ENCODE measurements at places on chromosomes 1 and 21.

- no peak for DNase-seq
Observed at GRCh38 chr1:12487520-12487919, 130.5 kb downstream of the DHRS3 start.

DNA sequence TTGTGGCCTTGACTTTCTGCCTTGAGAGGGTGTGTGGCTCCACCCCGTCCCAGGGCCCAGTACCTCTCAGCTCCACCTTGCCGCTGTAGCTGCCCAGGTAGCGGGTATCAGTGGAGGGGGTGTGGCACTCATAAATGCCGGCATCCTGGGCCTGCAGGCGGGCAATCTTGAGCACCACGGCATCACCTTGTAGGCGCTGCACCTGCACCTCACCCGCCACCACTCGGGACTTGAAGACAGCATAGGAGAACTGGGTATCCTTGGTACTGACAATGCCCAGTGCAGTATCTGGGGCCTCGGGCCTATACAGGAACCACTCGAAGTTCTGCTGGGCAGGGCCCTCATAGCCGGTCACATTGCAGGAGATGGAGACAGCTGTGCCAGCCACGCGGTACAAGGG lies 3.6 kb downstream of the IGSF8 start:
- DNase-seq = no peak

DNA sequence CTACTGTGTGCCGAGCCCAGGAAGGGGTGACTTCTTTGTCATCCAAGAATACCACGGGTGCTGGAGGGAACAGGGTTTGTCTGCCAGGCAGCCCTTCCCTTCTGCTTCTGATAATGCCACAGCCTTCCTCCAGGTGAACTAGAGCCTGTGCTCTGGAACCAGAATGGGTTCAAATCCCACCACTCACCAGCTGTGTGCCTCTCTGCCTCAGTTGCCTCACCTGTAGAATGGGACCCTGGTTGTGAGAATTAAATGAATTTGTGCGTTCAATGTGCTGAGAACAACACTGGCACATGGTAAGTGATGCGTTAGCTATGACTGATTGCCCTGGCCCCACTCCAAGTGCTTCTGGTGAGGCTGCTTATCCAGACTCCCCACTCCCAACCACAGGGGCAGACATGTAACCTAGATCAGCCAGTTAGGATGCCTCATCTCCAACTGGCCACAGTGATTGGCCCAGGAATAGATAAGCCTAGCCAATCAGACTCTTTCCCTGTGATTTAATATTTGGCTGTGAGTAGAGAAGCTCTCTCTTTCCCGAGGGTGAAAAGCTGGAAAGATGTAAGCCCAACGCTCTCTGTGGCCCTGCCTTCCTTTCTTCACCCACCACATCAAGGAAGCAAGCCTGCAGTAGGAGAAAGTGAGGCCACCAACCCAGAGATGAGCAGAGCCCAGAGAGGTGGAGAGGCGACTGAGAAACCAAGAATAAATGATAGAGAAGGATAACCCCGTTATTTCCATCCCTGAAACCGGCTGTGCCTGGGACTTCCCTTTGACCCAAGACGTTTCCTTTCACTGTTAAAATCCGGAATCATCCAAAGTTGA lies 20.8 kb upstream of the LAPTM5 start:
- no peak for DNase-seq

DNA sequence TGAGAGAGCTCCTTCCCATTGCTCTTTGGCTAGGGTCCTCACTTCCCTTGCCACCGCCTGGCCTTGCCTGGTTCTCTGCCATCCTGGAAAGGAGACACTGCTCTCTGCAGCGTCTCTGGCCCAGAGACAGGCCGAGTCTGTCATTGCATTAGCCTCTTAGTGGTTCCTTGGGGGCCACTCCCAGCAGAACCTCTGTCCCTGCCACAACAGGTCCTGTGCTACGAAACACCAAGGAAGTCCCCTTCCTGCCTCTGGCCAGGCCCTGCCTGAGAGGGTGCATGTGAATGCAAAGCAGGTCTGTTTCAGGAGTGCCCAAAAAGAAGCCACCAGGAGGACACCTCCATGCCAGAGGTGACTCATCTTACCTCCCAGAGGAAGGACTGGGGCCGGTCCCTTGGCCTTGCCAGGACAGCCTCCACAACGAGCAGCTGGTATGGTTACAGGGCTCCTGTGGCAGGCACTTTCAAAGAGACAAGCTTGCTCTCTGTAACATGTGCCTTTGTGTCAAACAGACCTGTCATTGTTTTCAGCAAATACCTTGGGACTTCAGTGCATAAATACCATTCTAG lies 59.6 kb downstream of the VPS26C start:
- DNase-seq = no peak

GRCh38 chr21:26967062-26967913 lies at the start of gene ADAMTS5:
Gene ADAMTS5 (minus strand): TSS chr21:26967088. CDS start chr21:26966391, 697 bp downstream.
- DNase-seq = no peak

GRCh38 chr1:208108213-208108608 lies 136.0 kb downstream of the PLXNA2 start:
- no peak for DNase-seq

DNA sequence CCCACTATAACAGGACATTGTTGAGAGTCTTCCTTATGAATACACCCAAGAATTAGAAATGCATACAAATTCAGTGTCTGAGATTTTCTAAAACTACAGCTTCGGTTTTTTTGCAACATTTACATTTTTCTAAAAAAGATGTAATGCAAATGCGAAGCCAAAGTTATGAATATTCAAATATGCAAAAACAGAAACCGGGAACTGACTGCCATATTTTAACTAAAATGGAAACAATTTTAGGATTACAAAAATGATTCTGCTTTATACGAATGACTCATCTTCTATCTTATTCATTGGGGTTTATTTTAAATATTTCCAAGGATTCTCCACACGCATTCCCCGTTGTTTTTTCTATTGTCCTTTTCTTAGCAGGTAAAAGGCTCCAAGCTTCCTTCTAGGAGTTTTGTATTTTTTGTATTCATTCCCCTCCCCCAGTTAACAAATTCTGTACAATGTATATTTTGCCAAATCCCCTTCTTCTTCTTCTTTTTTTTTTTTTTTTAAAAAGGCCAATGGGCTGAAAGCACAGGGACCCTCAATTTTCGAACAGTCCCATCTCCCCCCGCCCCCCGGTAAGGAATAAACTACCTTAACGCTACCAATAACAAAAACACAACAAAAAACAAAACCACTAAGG lies 1.0 kb downstream of the ARPC5 start:
- no peak for DNase-seq

DNA sequence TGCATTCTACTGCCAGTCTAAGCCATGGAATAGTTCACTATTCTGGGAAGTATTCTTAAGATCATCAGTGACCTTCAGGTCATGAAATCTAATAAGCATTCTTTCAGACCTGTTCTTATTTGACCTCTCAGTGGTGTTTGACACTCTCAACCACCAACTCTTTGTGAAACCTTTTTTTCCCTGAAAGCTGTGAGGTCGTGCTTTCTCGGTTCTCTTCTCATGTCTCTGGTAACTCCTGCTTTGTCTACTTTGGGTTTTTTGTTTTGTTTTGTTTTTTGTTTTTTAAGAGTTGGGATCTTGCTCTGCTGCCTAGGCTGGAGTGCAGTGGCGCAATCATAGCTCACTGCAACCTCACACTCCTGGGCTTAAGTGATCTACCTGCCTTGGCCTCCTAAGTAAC lies 56.3 kb downstream of the POU2F1 start:
- DNase-seq = no peak

DNA sequence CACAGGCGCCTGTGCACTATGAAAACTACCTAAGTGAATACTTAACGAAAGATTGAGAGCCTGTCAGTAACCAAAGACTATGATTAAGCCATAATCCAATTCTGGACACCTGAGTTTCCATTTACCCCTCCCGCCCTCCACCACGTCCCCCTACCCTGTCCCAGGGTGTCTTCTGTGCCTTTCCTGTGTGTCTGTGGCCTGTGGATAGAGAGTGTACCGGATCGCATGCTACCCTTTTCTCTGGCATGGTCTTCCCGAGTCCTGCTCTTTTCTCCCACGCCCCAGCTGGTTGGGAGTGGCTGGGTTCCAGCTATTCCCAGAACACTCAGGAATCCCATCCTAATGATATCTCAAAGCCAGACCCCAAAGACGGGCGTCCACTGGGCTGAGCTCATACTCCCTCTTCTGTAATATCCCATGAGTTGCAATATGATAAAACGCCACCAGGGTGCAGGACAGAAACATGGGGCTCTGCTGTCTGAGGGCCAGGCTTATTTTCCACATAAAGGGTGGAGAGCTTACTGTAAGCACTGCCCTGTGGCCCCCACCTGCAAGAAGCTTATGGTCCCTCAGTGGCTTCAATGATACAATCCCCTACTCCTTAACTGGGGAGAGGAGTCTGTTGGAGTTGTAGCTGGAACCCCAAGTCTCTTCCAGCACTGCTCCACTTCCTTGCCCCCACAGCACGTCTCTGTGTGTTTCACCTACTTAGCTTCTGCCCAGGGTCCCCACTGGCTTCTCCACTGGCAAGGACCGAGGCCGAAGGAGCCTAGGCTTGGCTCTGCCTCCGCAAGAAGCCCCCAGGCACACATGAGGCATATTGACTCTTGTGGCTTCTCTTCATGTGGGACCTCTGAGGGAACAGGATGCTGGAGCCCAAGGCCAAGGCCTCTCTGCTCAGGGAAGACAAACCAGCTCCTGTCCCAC lies 17.6 kb upstream of the ALX3 start:
- DNase-seq = no peak

DNA sequence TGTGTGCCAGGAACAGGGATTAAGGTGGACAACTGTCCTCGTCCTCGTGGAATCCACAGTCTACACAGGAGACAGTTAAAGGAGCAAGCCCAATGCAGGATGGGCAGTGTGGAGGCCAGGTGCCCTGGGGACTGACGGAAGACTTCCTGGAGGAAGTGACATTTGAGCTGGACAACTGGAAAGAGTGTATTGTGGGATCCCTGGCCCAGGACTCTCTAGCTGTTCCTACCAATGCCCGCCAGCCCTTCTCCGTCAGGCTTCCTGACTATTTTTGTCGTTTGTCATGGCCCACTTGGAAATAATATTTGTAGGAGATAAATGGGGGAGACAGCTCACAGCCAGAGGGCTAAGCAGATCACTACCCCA lies 235.3 kb downstream of the TOMM20 start:
- no peak for DNase-seq

DNA sequence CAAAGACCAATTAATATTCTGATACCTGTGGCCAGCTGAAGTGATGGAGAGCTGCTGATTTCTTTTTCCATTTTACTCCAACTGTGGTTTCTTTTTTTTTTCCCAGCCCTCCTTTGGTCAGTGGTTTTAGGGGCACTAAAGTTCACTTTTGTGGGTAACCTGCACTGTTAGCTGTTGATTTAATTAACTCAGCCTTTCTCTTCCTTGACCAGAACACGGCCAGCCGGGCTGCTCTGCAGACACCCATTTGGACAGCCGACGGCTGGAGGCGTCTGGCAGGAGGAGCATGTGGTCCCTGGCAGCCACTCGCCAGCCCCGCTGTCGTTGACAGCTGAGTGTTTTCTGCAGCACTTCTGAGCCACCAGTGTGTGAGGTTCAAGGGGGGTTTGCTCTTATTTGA lies 136.2 kb upstream of the RUNX3 start:
- DNase-seq = no peak

GRCh38 chr1:181608948-181609347 lies 125.6 kb downstream of the CACNA1E start:
- no peak for DNase-seq

DNA sequence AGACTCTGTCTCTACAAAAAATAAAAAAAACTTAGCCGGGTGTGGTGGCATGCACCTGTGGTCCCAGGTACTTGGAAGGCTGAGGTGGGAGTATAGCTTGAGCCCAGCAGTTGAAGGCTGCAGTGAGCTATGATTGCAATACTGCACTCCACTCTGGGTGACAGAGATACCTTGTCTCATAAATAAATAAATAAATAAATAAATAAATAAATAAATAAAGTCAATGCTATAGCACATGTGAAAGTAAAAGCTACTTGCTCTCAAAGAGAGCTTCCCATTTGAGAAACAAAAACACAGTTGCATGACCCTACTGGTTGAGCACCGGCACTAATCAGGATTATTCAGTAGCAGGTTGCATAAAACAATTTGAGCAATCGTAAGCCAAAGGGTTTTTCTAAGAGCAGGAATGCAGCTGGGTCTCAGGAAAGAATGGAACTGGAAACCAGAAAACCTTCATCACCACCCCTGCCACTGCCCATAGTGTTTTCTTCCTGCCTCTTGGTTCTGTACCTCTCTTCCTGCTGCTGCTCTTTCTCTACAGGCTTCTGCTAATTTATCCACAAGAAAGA lies 29.3 kb upstream of the DNAH14 start:
- no peak for DNase-seq

- no peak for DNase-seq
Observed at GRCh38 chr1:111980686-111981085, 8.8 kb downstream of the KCND3 start.

DNA sequence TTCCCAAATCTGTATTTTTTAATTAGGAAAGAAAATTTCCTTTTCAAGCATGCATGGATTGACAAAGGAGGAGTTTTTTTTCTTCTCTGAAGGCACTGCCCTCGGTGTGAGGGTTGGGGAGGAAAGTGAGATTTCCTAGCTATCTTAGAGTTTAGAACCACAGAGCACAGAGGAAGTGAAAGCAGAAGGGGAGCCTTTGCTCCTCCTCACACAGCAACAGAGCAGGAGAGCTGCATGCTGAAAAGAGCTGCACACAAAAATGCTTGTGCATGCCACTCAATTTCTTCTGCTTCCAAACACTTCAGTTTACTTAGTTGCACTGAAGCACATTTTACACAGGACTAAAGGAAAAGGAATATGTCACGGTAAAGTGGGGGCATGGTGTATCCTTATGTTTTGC lies 308.1 kb downstream of the GPATCH2 start:
- no peak for DNase-seq

GRCh38 chr1:100075773-100076172 lies 57.0 kb downstream of the SASS6 start:
- DNase-seq = no peak

All from naive thymus-derived CD8-positive, alpha-beta T cell (primary cell).